ENCODE measurements at places on chromosomes 1 and 21.

GRCh38 chr1:237211031-237211430 is 169.0 kb downstream of the RYR2 start:
- no peak overlapping the region for H3K4me3 ChIP-seq
- H3K4me1 ChIP-seq, result no peaks in the 10 kb centered on the region
- H3K27ac ChIP-seq, result no peak overlapping the region

DNA sequence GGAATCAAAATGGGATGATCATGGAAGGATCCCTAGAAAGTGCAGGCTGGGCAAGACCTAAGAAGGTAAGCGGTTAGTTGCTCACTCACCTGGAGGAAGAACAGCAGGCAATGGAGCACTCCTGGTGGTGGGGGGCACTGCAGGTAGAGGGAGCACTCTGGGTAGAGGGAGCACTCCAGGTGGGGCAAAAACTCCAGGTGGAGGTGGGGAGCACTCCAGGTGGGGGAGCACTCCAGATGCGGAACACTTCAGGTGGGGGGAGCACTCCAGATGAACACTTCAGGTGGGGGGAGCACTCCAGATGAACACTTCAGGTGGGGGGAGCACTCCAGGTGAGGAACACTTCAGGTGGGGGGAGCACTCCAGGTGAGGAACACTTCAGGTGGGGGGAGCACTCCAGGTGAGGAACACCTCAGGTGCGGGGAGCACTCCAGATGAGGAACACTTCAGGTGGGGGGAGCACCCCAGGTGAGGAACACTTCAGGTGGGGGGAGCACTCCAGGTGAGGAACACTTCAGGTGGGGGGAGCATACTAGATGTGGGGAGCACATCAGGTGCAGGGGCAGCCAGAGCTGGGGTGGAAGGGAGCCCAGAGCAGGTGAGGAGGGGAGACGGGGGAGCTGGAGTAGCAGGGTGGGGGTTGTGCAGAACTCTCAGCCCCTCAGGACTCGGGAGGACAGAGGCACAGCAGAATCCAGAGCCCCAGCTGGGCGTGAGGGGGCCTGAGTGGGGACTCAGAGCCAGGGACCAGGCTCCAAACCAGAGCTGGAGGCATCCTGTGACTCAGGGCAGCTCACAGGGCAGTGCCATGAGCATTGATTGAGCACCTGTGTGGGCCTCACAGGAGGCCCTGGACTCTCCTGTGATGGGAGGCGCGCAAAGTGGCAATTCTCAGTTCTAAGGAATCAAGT is 37.7 kb upstream of the COL6A1 start:
- DNase-seq, result no peak
- no peak overlapping the region for H3K4me3 ChIP-seq
- peaks cover 16% of the 10 kb centered on the region for H3K27me3 ChIP-seq
- H3K4me1 ChIP-seq, result peaks cover 32% of the 10 kb centered on the region
- H3K27ac ChIP-seq, result no peak overlapping the region
- no peaks in the 10 kb centered on the region for H3K36me3 ChIP-seq

DNA sequence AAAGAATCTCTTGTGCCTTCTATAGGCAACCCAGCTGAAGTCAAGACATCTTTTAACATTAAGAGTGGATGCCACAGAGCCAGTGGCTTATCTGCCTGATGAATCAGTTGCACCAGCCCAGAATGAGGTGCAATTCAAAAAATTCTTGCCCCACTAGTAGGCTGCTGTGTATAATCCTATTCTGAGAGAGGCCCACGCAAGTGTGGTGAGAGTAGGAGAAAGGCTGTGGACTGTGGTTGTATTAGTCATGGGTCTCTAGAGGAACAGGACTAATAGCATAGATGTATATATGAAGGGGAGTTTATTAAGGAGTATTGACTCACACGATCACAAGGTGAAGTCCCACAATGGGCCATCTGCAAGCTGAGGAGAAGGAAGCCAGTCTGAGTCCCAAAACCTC is 216.4 kb downstream of the LTN1 start:
- no peak overlapping the region for H3K4me3 ChIP-seq
- H3K36me3 ChIP-seq, result no peaks in the 10 kb centered on the region
- no peak overlapping the region for H3K27ac ChIP-seq
- no peaks in the 10 kb centered on the region for H3K4me1 ChIP-seq
- H3K27me3 ChIP-seq, result peaks cover 5% of the 10 kb centered on the region

DNA sequence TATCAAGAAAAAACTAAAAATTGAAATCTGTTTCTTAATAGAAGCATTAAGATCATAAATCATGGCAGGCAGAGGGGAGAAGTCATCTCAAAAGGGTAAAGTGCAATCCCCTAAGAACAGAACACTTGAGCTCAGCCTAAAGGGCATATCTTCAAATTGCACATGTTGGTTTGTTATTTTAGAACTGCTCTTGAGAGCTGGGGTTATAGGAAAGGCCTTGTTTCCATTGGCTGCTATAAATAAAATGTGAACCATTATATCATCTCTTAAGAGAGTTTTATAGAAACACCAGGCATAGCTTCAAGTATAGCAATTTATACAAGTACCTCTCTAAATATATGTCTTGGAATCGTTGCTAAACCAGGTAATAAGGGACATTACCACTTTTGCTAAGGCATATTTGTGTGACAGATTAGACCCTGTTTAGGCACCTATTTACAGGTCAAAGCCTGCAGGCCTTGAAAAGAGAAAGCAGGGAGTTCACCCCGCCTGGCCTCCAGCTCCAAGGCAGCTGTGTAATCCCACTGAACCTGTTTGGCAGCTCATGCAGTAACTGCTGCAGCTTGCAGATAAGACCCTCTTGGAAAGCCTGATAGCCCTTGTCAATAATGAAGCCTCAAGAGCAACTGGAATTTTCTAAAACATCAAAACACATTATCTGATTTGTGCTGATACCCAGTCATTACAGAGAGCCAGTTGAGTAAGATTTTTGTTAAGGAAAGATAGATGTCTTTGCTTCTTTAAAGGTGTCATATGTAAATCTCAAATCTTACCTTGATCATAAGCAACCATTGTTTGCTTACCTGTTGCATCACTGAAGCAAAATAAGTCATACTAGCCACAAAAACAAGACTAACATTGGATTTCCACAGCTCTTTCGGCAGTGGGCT is 24.2 kb upstream of the SYDE2 start:
- H3K27me3 ChIP-seq, result no peaks in the 10 kb centered on the region
- no peak for DNase-seq
- peaks cover 46% of the 10 kb centered on the region for H3K4me1 ChIP-seq
- no peaks in the 10 kb centered on the region for H3K36me3 ChIP-seq

DNA sequence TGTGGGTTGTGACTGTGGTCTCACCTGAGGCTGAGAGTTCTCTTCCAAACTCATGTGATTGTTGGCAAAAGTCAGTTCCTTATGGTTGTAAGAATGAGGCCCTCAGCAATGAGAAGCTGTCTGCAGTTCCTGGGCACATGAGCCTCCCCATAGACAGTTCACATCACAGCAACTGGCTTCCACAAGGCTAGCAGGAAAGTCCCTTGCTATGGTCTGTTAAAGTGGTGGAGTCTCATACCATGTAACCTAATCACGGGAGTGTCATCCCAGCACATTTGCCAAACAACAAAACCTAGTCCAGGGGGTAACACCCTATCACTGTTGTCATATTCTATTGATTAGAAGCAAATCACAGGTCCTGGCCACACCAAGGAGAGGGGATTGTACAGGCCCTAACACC is 163.8 kb downstream of the BACH1 start:
- DNase-seq, result no peak
- H3K4me1 ChIP-seq, result no peaks in the 10 kb centered on the region
- no peak overlapping the region for H3K4me3 ChIP-seq
- peaks cover 16% of the 10 kb centered on the region for H3K36me3 ChIP-seq

DNA sequence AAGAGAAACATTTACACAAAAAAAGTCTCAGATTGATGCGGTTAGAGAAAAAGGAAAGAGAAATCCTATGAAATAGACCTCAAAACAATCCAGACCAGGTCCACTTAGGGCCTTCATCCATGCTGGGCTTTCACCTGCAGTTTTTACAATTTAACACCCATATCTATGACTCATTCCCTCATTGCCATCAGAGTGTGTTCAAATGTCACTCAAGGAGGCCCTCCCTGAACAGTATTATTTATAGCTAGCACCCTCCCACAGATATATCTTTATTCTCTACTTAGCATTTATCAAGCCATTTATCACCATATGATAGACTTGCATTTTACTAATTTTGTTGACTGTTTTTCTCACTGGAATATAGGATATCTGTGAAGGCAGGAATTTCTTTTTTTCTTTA is 824 bp upstream of the KRTAP21-3 start:
- H3K36me3 ChIP-seq, result peaks cover 5% of the 10 kb centered on the region
- no peak for DNase-seq
- no peak overlapping the region for H3K27ac ChIP-seq
- H3K27me3 ChIP-seq, result no peaks in the 10 kb centered on the region

- peaks cover 29% of the 10 kb centered on the region for H3K4me1 ChIP-seq
- no peak for DNase-seq
- peaks cover 3% of the 10 kb centered on the region for H3K27me3 ChIP-seq
- H3K4me3 ChIP-seq, result no peak overlapping the region
- H3K27ac ChIP-seq, result no peak overlapping the region
- H3K36me3 ChIP-seq, result no peaks in the 10 kb centered on the region
Measured at GRCh38 chr1:77536813-77537212, 145.6 kb downstream of the ZZZ3 start.

DNA sequence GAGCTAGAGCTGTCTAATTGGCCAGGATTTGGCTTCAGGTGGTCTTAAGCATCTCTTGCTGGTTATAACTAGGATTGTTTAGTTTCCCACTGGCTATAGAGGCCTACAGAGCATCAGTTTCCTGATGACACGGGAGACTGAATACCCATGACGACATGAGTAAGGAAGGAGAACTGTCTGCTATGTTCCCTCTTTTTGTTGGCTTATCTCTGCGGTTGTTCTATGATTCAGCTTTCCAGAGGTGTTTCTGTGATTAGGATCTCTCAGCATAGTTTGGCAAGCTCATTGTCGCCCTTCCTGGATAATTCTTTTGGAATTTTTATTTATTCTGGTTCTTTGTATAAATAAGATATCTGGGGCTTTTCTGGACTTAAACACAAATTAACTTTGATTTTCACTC is 163.4 kb downstream of the OLFM3 start:
- no peaks in the 10 kb centered on the region for H3K36me3 ChIP-seq
- H3K4me1 ChIP-seq, result no peaks in the 10 kb centered on the region
- H3K4me3 ChIP-seq, result no peak overlapping the region
- no peak overlapping the region for H3K27ac ChIP-seq

DNA sequence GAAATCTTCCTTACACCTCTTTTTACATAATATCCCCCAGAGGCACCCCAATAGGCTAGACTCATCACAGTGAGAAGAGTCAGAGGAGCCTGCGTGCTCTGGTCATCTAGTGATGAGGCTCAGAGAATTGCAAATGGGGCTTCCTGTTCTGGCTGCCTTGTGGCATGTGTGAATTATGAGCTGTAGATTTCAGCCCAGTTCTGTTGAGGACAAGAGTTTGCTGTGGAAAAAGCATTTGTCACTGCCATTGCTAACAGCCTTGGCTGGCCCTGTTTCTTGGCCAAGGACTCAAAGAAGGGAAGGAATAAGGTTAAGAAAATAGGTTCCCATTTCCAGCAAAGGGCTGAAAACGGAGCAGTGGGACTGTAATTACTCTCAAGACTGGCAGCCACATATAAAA is 30.7 kb downstream of the MRAP start:
- H3K4me3 ChIP-seq, result no peak overlapping the region
- H3K4me1 ChIP-seq, result no peaks in the 10 kb centered on the region
- peaks cover 89% of the 10 kb centered on the region for H3K36me3 ChIP-seq
- H3K27ac ChIP-seq, result no peak overlapping the region
- no peaks in the 10 kb centered on the region for H3K27me3 ChIP-seq

DNA sequence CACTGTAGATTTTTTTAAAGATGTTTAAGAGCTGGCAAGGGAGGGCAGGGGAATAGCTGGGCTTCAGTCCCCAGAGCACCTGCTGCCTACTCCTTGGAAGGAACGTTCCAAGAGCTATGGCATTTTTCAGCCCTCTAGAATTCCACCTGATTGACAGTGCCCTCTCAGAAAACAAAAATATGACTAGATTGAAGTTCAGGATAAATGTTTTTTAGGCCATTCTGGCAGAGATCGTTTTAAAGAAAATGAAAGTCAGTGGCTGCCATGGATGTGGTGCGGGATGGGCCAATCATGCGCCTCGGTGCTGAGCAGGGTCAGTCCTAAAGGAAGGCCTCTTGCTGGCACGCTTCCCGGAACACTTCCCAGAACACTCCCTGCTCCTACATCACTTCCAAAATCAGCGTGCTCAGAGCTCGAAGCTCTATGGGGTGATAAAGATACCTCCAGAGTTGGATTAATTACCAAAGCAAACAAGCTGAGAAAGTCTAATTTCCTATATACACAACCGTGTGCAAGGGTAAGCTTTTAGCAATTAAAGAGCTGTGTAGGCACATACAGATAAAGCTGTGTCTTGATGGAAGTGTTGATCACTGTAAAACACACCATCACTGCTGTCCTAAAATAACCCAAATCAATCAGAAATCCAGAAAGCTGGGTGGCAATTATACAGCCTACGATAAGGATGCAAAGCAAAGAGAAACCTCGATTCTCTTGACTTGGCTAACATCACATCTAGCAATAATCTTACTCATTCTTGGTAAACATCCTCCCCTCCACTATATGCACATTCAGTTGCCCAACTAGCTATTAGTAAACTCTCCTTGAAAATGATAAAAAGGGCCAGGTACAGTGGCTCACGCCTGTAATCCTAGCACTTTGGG is 34.6 kb downstream of the TGFBR3 start:
- no peaks in the 10 kb centered on the region for H3K36me3 ChIP-seq
- H3K27ac ChIP-seq, result no peak overlapping the region
- H3K4me1 ChIP-seq, result peaks cover 5% of the 10 kb centered on the region

- peaks cover 6% of the 10 kb centered on the region for H3K4me1 ChIP-seq
- H3K27me3 ChIP-seq, result peaks cover 2% of the 10 kb centered on the region
- no peak for DNase-seq
- no peaks in the 10 kb centered on the region for H3K36me3 ChIP-seq
Measured at GRCh38 chr1:175408986-175409385, 216.4 kb upstream of the KIAA0040 start.

DNA sequence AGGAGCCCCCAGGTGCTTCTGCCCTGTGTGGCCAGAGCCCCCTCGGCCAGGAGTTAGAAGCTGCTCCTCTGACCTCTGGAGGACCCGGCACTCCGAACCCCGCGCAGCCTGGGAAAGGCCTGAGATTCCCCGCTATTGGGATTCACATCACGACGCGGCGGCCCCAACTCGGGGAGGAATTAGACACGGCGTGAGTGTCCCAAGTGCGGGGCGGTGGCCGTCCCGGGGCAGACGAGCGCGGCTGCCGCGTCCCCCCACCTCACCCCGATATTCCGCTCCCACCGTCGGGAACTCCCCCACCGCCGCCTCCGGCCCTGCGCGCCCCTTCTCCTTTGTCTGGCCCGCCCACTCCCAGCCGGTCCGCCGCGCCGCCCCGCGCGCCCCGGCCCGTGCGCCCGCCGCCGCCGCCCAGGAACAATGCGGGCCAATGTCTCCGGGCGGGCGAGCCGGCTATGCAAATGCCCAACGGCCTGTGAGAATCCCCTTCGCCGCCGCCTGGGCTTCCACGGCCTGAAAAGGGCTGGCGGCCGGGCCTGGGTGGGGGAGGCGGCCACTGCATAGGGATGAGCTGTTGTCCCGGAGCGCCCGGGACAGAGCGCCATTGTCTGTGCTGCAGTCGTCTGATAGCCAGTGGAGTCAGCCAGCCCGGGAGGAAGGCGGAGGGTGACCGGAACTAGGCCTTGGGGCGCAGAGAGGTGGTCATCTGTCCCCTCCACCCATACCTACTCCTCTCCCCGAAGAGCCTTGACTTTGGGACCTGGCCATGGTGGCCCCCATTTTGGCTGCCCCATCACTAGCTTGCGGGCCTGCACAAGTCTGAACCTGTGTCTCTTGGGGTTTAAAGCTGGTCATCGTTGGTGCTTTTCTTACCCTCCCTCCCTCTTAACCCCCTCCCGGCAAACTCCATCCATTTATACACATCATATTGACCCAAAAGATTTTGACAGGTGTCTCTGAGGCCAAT is 19.4 kb downstream of the RHBG start:
- peak overlapping the region; percentile 54 for H3K4me3 ChIP-seq
- peaks cover 41% of the 10 kb centered on the region for H3K4me1 ChIP-seq
- no peaks in the 10 kb centered on the region for H3K36me3 ChIP-seq
- H3K27me3 ChIP-seq, result peaks cover 79% of the 10 kb centered on the region
- DNase-seq, result peak; percentile 77
